NCI-H226 (cell line): ENCODE measurements at places on chromosomes 11 and 22.

- DNase-seq, result no peak
Measured at GRCh38 chr11:792535-792821, 2.6 kb upstream of the CEND1 start.

GRCh38 chr11:74011360-74012073, 2.6 kb upstream of the UCP3 start:
- no peak for DNase-seq

DNA sequence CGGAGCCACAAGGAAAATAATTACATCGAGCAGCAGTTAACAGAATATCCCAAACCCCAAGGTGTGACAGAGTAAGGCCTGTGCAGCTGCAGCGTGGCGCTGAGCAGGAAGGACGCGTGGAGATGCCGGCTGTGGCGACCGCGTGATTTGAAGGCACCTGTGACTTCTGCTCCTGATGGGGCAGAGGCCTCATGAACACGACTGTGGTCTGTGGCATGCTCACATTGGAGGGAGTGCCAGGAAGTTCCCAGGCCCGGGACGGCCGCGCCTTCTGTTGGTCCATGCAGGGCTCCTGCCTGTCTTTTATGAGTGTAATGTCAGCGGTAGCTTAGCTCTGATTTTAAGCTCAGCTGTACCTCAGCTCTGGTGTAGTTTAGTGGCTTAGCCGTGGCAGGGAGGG, 50.4 kb downstream of the TPCN2 start:
- no peak for DNase-seq

- DNase-seq, result no peak
Measured at GRCh38 chr11:7654195-7654705, 19.1 kb downstream of the CYB5R2 start.

DNA sequence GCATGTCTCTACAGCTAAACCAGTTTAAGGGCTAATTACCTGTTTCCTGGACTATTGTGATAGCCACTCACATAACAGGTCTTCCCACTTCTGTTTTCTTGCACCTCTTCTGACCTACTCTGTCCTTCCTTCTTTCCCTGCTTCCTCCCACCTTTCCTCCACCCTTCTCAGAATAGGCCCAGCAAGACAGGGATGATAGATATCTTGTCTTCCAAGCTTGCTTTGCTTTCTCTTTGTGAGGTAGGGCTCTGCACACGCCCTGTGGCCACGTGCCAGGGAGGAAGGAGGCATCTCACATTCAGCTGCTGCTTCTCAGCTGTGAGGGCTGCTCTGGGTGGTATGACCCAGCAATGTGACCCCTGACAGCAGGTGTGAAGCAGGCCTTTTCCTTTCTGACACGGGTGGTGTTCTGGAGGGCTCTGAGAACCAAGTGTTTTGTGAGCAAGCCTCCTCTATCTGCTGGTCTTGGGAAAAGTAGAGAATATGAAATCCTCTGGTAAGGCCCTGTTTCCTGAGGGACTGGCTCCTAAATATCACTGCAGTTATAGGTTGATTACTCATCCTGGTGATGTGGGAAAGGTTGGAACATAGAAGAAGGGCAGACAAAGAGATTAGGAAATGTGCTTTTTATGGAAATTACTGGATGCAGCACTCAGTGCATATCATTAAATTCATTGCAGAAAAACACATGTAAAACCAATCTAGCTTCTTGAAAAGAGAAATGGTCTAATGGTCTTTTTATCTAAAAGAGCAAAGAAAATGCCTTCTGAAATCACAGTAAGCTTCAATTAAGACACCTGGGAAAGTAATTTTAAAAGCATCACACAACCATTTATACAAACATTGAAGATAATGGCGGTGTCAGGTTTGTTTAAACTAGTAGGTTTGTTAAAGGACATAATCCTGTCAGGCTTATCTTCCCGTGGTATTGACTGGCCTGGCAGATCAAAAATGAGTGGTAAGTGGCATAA, 8.5 kb downstream of the AMOTL1 start:
- DNase-seq, result peak; percentile 46

DNA sequence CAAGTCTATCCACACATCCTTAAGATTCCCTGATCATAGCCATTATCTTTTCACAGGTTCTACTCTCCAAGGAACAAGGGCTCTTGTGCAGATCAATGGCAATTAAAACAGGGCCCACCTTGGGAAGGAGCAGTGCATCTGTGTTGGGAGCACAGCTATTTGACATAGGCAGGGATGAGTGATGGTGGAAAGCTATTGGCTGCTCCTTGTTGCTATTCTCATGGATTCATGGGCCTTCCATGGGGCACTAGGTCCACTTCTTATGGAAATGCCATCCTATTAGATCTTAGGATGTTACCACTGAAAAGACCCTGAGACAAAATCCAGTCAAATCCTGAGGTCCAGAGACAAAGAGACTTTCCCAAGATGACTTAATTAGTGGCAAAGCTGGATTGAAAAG, 148.6 kb upstream of the MTNR1B start:
- no peak for DNase-seq

- no peak for DNase-seq
Measured at GRCh38 chr11:59365232-59366018, 6.7 kb downstream of the OR5AN1 start.

GRCh38 chr22:38320605-38321402, 3.6 kb upstream of the CSNK1E start:
- DNase-seq, result no peak

DNA sequence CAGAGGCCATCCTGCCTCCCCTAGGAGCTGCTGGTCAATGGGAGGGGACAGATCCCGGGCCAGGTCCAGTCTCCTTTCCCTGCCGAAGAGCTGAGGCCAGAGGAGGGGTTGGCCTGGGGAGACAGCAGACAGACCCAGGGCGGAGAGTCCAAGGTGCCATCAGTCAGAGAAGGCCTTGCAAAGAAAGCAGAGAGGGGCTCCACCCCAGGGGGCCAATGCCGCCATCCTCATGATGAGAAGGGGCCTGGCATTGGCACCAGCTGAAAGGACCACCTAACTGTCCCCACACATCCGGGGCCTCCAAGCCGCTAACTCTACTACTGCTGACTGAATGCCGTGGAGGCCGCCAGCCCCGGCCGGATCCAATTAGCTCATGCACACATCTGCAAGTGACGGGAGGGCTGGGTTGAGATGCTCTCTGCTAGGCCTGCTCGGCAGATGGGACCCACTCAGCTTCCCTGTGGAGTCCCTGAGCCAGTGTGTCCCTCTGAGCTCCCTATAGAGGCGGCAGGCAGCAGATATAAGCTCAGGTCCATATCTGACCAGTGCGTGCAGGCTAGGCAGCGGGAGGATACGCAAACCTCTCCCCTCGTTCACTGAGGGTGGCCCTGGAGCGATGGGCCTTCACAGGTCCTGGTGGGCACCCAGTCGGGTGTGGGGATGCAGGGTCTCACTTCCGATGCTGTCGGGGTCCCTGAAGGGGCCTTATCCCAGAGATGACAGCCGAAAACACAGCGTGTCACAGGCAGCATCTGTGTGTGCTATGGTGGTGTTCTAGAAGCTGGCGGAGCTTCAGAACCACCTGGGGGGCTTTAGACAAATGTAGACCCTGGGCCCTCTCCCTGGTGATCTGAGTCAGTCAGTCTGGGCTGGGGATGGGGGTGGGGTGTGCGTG, 183.9 kb downstream of the CTTN start:
- DNase-seq, result no peak

DNA sequence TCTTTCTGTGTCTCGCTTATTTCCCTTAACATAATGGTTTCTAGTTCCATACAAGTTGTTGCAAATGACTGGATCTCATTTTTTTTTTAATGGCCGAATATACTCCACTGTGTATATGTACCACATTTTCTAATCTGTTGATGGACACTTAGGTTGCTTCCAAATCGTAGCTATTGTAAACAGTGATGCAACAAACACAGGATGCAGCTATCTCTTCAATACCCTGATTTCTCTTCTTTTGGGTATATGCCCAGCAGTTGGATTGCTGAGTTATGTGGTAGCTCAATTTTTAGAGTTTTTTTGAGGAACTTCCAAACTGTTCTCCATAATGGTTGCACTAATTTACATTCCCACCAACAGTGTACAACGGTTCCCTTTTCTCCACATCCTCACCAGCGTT, 100.4 kb upstream of the CHORDC1 start:
- DNase-seq, result no peak

- DNase-seq, result no peak
Measured at GRCh38 chr11:46367244-46367915, 14.1 kb upstream of the MDK start.

DNA sequence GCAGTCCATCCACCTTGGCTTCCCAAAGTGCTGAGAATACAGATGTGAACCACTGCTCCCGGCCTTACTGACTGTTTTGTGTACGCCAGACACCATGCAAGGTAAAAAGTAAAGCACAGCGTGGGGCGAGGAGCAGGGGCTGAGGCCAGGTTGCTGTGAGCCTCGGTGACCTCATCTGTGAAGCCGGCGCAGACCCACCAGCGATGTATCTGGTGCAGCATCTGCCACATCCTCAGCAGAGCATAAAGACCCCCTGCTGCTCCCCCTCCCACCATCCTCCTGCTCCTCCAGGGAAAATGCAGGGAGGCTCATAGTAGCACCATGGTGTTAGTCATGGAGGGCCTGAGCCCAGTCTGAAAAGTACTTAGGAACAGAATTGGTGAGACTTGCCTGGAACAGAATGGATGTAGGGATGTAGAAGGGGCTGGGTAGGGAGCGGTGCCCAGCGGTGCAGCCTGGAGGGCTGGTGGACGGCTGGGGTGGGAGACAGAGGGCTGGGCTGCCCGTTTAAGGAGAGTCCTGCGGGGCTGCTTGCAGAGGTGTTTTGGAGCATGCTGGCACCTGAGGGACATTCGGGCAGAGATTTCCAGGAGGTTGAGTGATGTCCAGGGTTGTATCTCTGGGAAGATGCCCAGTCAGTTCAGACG, 462.4 kb downstream of the BRD1 start:
- no peak for DNase-seq
